ENCODE measurements at places on chromosomes 5 and 9.

DNA sequence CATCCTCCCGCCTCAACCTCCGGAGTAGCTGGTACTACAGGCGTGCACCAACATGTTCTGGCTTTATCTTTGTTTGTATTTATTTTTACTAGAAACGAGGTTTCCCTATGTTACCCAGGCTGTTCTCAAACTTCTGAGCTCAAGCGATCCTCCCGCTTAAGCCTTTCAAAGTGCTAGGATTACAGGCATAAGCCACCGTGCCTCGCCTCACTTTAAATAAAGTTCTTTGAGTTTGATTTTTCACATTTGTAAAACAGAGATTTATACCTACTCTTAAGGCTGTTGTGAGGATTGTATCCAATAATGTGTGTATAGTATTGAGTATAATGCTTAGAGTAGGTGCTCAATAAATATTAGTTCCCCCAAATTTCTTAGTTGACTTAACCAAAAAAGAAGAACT is 75.7 kb downstream of the MEF2C start:
- no peak for DNase-seq

- no peak for DNase-seq
These were observed 264.9 kb upstream of the EFNA5 start for GRCh38 chr5:107935645-107936044.

GRCh38 chr9:94625835-94626234 is 13.5 kb downstream of the FBP1 start:
- DNase-seq: no peak

- DNase-seq: no peak
These were observed 76.1 kb downstream of the KIF4B start for GRCh38 chr5:155089643-155090042.

DNA sequence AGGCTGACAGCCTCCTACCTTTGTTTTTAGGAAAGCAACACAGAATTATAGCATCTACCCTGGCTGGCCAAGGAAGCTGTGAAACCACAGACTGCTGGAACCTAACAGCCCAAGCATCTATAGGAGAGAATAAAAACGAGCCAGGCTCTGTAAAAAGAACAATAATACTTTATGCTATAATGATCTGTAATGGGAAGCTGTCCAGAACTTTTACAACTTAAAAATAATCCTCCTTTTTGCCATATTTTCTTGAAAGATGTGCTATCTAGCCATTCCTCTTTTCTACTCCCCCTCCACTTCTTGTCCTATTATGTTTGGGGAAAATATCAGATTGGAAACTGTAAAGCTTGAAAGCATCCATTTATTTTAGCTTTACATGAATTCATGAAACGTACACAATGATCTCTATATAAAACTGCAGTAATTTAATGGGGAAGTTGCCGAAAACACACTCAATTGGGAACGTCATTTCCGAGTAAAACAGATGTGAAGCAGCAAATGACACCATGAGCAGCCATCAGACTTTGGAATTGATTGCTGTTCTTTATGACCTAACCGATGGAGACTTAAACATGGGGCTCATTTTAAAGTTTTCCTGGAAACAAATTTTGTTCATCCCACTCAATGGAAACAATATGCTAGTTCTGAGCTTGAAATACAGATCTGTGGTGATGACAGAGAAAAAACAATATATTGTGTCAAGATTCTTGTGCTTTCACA is 450.3 kb upstream of the CLINT1 start:
- DNase-seq: no peak

DNA sequence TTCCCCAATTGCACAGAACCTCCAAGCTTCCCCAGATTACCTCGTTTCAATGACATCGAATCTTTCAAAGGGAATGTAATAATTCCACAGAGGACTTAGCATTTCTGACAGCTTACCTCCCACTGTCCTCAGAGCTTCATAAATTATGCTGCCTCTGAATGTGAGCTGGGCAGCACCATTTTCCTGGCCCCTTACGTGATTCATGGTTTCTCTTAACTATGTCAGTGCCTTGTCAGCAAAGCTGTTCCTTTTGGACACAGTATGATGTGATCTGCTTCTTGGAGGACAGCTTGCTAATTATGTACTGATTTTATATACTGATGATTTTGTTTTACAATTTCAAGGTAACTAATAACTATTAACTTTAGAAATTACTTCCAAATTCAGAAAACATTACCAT is 27.7 kb upstream of the SSBP2 start:
- peak; percentile 50 for DNase-seq

GRCh38 chr9:113548221-113549041 is 84.9 kb downstream of the RGS3 start:
- peak; percentile 77 for DNase-seq

- DNase-seq: no peak
These were observed 379.3 kb downstream of the PLK2 start for GRCh38 chr5:58080573-58080972.

DNA sequence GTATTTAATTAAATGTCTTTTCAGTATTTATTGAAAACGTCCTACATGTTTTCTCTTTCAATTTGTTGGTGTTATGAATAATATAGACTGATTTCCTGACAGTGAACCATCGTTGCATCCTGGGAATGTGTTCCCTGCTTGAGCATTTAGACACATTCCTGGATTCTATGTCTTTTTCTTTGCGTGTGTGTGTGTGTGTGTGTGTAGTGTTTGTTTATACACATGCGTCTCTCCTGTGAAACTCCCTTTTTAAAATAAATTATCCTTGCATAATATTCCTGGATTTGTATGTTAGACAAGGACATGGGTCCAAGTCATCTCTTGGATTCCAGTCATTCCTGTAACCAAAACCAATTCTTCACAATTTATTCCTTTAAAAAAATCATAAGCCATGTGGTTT is 153.4 kb downstream of the HSPA4 start:
- DNase-seq: no peak

GRCh38 chr5:31678180-31678579 is 39.2 kb downstream of the PDZD2 start:
- DNase-seq: no peak

GRCh38 chr5:123610209-123610608 is 98.2 kb downstream of the CSNK1G3 start:
- no peak for DNase-seq

GRCh38 chr9:130200038-130200849 is 28.0 kb downstream of the NCS1 start:
- no peak for DNase-seq

GRCh38 chr9:6426117-6426516 is 13.1 kb downstream of the UHRF2 start:
- no peak for DNase-seq

- no peak for DNase-seq
These were observed 247.4 kb downstream of the PRELID2 start for GRCh38 chr5:145587710-145588109.

DNA sequence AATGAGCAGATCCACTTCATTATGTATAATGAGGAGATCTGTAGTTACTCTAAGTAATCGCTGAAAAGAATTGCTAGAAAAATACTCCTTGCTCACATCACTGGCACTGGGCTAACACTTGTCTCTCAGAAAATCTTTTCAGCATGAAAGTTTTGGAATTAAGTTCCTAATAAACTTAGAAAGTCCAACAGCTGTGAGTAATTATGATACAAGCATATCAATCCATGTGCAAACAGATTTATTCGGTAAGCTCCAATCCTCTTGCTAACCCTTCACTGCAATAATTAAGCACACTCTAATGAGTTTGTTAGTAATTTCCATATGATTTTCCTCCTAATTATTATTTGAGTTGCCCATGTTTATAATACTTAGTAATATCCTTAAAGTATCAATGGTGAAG is 652.6 kb upstream of the WWC1 start:
- no peak for DNase-seq

DNA sequence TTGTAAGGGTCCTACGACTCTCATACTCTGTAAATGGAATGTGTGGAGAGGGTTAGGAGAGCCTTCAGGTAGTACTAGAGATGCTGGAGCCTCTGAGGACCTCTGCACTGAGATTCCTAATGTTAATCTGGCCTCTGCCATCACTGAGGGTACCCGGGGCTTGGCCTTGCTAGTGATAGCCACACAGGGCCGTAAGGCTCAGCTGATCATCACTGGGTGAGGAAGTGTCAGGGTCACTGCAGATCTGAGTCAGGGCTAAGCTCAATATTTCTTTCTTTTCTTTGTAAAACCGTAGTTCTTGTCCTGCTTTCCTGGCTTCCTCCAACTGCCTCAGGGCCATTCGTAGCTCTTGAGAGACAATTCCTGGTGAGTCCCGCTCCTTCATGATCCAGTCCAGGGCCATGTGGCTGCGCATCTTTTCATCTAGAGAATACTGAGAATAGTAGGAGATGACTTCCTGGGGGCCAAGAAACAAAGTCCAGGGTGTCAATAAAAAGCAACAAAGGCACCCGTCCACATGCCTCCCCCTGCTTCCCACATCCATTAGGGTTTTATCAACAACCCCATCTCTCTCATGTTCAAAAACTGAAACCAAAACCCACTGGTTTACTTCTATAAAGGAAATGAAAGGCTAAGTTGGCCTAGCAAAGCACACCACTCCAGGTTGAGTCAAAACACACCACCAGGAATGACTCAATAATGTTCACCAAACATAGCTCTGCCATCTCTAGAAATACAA is 47.7 kb downstream of the LIX1 start:
- DNase-seq: no peak

- no peak for DNase-seq
These were observed 727 bp upstream of the ADRB2 start for GRCh38 chr5:148825716-148826052.

- no peak for DNase-seq
These were observed 67.7 kb upstream of the RAD23B start for GRCh38 chr9:107215381-107215780.

- no peak for DNase-seq
These were observed 134.8 kb downstream of the PCSK5 start for GRCh38 chr9:76025286-76025685.

DNA sequence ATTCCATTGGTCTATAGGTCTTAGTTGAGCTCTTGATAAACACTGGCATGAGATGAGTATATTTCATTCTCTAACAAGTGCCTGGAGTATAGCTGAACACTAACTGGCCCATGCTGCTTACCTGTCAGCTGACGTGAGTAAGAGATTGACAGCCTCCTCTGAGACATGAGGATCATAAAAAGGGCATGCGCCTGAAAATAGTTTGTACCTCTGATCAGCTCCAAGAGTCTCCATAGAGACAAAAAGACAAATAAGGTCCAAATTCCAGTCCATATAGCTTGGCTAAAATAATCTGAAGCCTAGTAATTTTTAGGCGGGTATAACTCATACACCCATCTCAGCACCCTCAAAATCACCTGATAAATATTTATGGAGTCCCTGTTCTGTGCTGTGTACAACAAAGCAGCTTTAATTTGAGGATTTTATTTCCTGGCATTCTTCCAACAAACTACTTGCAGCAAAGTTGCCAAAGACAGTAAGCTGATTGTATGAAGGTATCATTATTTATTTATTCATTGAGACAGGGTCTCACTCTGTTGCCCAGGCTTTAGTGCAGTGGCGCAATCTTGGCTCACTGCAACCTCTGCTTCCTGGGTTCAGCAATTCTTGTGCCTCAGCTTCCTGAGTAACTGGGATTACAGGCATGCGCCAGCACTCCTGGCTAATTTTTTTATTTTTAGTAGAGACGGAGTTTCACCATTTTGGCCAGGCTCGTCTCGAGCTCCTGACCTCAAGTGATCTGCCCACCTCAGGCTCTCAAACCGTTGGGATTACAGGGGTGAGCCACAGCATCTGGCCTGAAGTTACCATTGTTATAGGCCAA is 16.2 kb upstream of the FSD1L start:
- no peak for DNase-seq

DNA sequence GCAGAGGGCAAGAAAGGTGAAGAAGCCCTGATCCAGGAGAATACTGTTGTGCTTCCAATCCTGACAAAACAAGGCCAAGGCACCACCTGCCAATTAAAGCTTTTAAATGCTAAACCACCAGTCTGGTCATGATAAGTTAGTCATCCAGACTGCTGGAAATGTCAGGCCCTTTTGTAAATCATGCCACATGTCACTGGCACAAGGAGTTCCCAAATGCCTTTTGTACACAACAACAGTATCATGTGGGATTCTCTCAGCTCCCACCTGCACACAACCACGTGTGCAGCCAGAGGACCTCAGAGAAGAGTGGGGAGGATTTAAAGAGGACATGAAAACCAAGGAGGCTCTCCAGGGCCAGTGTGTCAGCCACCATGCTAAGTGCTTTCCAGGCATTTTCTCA is 99.3 kb downstream of the CDK5RAP2 start:
- DNase-seq: no peak

GRCh38 chr5:137142764-137143605 is 356.1 kb downstream of the SPOCK1 start:
- DNase-seq: no peak

GRCh38 chr9:136052472-136052880 is 42.6 kb downstream of the NACC2 start:
- DNase-seq: no peak

GRCh38 chr9:115439641-115440040 is 321.7 kb upstream of the TNC start:
- DNase-seq: no peak

DNA sequence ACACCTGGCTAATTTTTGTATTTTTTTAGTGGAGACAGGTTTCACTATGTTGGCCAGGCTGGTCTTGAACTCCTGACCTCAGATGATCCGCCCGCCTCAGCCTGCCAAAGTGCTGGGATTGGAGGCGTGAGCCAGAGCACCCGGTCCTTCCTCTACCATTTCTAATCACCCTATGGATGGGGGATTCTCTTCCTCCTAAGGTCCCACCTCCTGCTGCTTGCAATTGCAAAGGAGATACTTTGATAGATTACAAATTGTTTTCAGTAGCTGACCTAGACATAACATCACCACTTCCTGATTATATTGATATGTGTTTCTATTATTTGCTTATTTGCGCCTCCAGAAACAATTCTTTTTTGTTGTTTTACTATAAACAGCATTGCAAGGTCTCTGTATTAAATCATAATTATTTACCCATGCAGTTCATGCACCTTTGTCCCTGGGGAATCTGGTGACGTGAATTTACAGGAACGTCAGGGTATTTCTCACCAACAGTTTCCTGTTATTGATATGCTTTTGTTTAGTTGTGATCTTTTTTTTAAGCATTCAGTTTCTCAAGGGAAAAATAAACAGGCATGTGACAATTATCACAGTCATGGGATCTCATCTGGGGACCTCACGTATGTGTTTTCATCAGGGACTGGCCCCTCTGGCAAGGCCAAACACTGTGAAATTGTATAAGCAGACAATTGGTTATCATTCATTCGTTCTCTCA is 43.2 kb downstream of the ESM1 start:
- DNase-seq: no peak

- peak; percentile 90 for DNase-seq
These were observed at the start of gene CXXC5 for GRCh38 chr5:139648205-139649081. Gene CXXC5, plus strand, starts transcription at chr5:139648349. Its CDS starts 32,175 bp downstream, at chr5:139680524.

DNA sequence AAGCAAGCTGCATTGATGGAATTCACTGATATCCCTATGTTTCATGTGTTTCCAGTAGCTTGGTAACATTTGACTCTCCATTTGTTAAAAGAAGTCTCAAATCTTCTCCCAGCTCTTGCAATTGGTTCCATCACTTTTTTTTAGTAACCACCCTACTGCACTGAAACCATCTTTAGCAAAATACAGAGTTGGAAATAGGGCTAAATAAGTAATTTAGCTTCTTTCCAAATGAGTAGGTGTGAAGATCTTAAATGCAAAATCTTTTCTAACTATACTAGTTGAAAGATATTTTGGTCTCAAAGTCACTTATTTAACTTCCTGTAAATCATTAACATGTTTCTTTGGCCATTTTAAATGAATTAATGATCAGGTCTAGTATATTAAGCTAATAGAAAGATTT is 138.1 kb downstream of the DIRAS2 start:
- DNase-seq: no peak

- no peak for DNase-seq
These were observed 212.2 kb downstream of the FSTL4 start for GRCh38 chr5:133400120-133400519.

- no peak for DNase-seq
These were observed 22.8 kb downstream of the FBXW5 start for GRCh38 chr9:136921718-136922117.
